ENCODE measurements at places on chromosomes 3 and 15. TPM values are rescaled to one million over a fixed set of nuclear protein-coding genes. Genes with fewer than 3 reads are reported as not detected.

- no peak for DNase-seq
Observed at GRCh38 chr15:46489276-46489675, 854.4 kb downstream of the SQOR start.

- no peak for DNase-seq
Observed at GRCh38 chr3:148173851-148174250, 523.9 kb upstream of the AGTR1 start.

GRCh38 chr15:89852342-89852995 is 37.8 kb upstream of the ANPEP start:
- no peak for DNase-seq

DNA sequence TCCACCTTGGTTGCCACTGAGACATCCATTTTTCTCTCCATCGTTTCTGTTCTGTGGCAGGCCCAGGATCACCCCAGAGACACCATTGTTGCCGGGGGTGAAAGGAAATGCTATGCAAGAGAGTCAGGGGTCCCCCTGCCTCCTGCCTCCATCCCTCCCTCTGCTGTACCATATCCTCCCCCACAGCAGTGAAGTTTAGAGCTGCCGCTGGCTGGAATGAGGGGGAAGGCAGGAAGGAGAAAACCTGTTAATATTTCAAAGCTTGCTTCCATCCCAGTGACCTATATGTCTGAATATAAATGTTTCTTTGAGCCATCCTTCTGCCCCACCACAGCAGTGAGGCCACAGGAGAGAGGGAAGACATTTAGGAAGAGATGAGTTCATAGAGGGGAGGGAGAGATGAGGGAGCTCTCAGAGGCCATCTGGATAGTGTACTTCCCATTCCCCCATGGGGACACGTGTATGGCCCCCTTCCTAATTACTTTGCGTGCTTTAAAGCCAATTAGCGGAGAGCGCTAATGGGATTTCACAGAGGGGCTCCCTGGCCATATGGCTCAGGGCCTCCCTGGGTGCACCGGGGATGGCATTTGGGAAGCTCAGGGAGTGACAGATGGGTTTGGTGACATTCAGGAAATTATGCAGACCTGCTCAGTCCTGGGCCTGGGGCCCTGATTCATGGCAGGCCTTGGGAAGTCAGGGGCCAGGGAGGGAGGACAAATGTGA is 40.4 kb upstream of the CHRNB4 start:
- DNase-seq: peak; percentile 33

Gene MKRN2OS
- not detected for total RNA-seq

Gene ZXDC
- total RNA-seq: 29.4 TPM

Gene SAMD7
- not detected for total RNA-seq

Gene SLC35G2
- 19.5 TPM for total RNA-seq
